Hindlimb muscle (tissue), 1 donor: ENCODE measurements at places on chromosomes 11 and 22.

- peak; percentile 72 for DNase-seq
Observed at GRCh38 chr11:118198370-118198769, 21.9 kb upstream of the SCN2B start.

- DNase-seq, result no peak
Observed at GRCh38 chr22:37758694-37759093, 49.0 kb upstream of the GCAT start.

GRCh38 chr22:43042101-43042780 lies 27.3 kb upstream of the PACSIN2 start:
- DNase-seq, result no peak

- DNase-seq, result no peak
Observed at GRCh38 chr11:90766121-90766520, 543.3 kb upstream of the CHORDC1 start.

- no peak for DNase-seq
Observed at GRCh38 chr11:74538680-74539079, 45.2 kb upstream of the LIPT2 start.

DNA sequence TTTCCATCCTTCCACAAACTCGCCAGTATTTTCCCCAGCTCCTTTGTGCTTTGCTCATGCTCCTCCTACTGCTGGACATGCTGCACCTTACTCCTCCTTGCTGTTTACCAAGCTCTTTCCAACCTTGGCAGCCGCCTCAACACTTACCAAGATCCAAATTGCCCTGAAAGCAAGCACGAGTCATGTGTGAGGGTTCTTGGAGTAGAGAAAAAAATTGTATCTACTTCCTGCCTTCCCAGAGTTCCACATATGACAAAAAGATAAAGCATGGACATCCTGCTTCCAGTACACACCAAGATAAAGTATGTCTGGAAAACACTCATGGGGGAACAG lies 767.5 kb downstream of the NTM start:
- DNase-seq, result no peak

DNA sequence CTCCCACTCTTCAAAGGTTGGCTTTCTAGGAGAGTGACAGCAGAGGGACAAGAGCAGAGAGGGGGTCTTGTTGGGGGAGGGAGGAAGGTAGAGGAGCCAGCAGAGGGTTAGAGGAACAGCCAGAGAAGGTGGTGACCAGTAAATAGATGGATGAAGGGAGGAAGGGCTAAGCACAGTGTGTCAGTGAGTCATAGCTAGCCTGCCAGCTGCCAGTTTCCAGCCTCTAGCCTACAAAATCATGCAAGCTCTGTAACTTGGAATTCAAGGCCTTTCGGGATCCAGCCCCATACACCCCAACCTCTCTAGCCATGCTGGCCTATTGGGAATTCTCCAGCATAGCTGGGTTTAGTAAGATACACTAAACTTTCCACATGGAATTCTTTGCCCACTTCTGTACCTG lies 147.4 kb upstream of the TEAD1 start:
- DNase-seq, result no peak

GRCh38 chr22:46541536-46541935 lies 4.1 kb upstream of the CELSR1 start:
- DNase-seq, result no peak

DNA sequence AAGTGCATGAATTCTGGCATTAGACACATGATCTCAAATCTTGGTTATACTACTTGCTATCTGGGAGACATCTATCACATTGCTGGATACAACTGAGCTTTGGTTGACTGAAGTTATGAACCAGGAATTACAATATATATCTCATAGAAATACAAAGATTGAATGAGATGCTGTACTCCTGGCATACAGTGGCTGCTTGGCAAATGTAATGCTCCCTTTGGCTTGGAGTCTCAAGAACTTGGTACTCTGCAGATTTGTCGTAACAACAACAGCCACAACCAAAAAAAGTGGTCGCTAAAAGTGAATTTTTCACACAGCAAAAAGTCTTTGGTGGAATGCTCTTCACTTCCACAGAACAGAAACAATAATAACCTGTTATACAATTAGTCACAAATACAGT lies 1082.6 kb downstream of the DLG2 start:
- DNase-seq, result no peak

DNA sequence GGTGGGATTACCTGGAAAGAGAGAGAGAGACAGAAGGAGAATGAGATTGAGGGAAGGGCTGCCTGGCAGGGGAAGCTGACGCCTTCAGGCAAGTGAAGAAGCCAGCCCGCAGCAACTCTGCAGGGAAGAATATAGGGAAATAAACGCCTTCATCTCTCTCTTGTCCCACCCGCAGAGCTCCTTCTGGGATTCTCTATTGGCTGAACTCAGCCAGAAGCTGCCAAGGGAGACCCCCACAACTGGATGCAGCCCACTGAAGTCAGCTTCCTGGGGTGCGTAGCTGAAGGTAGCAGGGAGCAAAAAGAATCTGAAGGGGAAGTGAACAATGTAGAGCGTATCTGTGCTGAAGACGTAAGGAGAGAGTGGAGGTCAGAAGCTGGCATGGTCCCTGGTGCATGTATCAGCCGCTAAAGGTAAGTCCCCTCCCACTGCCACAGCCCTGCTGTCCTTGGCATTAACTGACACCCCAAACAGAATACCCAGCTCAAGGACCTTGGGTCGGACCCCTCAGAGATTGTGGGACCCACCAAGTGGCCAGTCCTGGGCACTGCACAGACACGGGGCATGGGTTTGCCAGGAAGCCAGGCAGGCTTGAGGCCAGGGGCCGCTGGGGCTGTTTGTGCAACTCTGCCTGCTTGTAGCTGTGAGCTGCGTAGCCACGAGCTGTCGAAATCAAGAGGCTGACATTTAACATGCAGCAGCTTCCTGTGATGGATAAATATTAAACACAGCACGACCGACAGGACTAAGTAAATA lies 469.9 kb downstream of the MN1 start:
- DNase-seq, result no peak

GRCh38 chr11:56782167-56782847 lies 33.8 kb upstream of the OR9G4 start:
- no peak for DNase-seq

- no peak for DNase-seq
Observed at GRCh38 chr11:75344761-75345454, 6.6 kb downstream of the ARRB1 start.

DNA sequence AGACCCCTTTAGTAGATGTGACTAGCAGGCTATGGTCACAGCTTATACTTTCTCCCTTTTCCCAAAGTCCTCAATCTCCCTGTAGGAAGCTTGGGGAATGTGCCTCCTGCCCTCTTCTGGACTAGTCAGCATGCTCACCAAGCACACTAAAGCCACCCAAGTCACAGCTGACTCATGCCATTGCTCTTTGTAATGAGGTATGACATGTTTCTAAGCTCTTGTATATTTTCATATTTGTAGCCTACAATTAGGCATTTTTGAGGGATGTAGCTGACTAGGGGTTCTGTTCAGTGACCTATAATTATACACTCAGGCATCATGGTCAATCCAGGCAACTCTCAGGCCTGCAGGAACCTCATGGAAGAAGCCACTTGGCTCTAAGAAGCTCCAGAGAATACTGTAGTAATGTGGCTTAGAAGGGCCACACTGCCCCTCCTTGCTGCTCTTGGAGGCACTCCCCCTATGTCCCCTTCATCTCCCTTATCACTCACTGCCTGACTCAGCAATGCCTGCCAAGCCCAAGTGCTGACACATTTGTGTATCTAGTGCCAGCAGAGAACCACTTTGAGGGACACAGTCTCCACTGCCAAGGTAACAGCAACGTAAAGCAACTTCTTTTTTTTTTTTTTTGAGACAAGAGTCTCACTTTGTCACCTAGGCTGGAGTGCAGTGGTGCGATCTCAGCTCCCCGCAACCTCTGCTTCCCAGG lies 86.2 kb downstream of the RPL27A start:
- DNase-seq, result no peak

- DNase-seq, result no peak
Observed at GRCh38 chr11:8011981-8012444, 24.9 kb downstream of the EIF3F start.

GRCh38 chr11:86918973-86919372 lies 36.2 kb downstream of the FZD4 start:
- no peak for DNase-seq

GRCh38 chr11:119100246-119100970 lies 1.2 kb downstream of the DPAGT1 start:
- no peak for DNase-seq

GRCh38 chr22:26643418-26644100 lies 13.8 kb upstream of the MIAT start:
- DNase-seq, result no peak

- no peak for DNase-seq
Observed at GRCh38 chr22:17112491-17113042, 8.6 kb downstream of the TMEM121B start.

DNA sequence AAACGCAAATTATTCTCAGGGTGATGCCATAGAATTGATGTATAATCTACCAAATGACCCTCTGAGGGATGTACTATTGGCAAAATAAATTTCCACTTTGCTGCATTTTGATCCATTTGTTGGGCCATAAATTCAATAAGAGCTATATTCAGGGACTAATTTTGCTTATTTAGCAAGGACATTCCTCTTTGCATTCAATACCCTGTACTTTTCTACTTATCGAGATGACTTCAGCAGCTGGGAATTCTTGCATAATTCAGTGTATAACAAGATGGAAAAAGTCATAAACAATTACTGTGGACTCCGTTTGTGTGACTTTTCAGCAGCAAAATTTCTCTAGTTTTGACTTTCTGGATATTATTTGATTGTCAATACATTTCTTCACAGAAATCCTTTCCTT lies 744.7 kb upstream of the CCDC179 start:
- DNase-seq, result peak; percentile 4

GRCh38 chr11:130847517-130847916 lies 68.8 kb downstream of the SNX19 start:
- no peak for DNase-seq

DNA sequence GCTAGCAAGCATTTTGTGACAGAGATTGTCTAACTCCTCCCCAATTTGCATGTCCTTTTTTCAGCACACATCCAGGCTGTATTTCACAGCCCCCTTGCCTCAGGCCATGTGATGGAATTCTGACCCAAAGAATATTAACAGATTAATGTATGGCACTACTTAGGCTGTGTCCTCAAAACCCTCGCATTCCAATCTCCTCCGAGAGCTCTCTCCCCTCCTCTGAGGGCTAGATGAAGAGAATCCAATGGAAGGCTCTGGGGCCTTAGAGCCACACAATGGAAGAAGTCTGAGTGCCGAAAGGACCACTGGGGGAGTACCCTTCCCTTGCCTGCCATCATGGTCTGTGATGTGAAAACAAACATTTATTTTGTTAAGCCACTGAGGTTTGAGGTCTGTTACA lies 13.7 kb upstream of the NNMT start:
- DNase-seq, result no peak
